ENCODE measurements at places on chromosomes 12 and 14.

DNA sequence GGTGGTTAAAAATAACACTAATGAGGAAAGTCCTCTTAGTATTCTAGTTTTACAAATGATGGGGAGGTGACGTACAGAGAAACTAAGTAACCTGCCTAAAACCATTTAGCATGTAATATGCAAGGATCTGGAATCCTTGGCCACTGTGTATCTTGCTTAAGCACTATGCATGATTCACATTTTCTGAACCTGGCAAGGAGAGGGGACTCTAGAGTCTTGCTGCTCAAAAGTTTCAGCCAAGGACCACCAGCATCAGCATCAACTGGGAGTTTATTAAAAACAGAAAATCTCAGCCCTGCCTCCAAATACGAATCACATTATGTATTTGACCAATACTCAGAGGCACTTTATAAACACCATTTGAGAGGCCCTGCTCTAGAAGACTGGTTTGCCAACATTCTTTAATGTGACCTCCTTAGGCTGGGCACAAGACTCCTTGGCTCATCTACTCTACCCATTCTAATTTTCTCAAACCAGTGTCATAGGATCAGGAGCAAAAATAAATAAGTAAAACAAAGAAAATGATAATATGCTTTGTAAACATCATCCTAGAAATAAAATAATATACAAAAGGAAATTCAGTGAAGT, 52.9 kb downstream of the ABCC9 start:
- DNase-seq, result no peak

- DNase-seq, result no peak
Measured at GRCh38 chr14:40911141-40911540, 695.5 kb upstream of the LRFN5 start.

DNA sequence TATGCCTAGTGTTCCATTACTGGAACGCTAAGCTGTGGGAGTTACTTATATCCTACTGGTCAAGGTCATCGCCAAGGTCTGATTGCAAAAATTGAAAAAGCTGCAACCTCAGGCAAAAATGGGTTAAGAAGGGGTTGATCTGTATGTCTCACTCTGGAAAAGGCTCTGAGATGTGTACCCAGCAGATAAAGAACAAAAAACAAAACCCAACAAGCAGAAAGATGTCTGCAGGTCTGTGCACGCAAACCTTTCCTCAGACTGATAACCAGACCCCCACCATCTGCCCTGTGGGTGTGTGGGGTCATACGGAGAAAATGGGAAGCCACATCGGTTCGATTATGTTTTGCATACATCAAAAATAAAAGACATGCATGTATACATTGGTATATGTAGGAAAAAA, 56.4 kb downstream of the TESC start:
- no peak for DNase-seq

DNA sequence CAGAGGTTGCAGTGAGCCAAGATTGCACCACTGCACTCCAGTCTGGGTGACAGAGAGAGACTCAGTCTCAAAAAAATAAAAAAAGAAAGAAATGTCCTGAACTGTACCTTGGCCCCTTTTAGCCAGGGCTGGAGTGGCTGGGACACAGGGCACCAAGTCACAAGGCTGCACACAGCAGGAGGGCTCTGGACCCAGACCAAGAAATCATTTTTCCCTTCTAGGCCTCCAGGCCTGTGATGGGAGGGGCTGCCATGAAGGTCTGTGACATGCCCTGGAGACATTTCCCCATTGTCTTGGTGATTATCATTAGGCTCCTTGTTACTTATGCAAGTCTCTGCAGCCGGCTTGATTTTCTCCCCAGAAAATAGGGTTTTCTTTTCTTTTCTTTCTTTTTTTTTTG, 5.1 kb upstream of the ACOT6 start:
- DNase-seq, result no peak

GRCh38 chr12:6958609-6959057, 7.5 kb downstream of the PTPN6 start:
- DNase-seq, result no peak

DNA sequence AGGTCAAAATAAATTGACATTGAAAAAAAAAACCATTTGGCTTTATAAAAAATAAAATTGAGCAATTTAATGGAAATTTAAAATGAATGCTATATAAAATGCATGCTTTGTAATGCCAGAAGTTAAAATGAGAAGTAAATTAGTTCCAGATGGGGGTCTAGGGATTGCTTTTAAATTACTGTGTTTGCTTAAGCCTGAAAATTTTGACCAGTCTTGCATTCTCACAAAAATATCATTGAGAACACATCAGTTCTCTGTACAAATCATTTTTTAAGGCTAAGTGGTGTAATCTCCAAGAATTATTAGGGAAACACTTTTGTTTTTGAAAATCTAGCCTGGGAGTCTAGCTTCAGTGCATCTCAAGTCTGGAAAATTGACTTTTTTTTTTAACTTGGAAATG, 90.7 kb downstream of the RERG start:
- DNase-seq, result no peak

DNA sequence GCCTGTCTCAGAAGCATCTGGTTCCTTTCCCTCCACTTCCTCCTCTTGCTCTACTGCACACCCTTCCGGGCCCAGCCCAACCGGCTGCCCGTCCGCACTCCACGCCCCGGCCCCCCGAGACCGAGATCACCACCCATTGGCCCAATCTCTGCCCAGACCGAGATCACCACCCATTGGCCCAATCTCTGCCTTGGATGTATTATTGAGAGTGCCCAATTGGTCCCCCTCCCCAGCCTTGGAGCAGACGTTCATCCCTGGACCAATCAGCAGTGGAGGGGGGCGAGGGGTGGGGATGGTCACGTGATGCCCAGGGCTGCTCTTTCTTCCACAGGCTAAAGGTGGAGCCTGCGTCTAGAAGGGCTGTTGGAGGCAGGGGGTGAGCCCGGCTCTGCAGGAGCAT, 75.6 kb upstream of the TMEM132C start:
- no peak for DNase-seq

GRCh38 chr12:74641694-74642093, 104.1 kb downstream of the ATXN7L3B start:
- DNase-seq, result no peak

DNA sequence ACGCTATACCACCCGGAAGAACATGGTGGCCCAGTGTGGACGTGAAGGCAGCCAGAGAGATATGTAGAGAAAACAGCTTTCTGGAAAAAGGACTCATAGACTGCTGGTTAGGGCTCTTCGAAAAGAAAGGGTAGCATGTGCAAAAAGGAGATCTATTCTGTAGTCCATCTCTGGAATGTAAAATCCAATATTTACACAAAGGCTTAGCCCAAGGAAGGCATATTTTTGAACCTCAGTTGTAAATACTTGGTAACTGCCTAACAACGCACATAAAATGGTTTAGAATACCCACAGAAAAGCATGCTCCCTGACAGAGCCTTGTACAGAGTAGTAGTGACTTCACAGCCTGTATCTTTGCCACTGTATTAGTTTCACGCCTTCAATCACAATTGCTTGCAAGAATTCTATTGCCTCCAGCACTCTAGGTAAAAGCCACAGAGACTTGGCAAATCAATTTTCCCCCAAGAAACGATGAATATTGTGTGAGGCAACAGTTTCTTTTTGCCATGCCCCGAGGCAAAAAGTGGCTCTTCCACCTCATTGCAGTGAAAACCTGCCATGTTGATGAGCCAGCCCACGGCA, 59.2 kb downstream of the TRIM9 start:
- DNase-seq, result peak; percentile 20

DNA sequence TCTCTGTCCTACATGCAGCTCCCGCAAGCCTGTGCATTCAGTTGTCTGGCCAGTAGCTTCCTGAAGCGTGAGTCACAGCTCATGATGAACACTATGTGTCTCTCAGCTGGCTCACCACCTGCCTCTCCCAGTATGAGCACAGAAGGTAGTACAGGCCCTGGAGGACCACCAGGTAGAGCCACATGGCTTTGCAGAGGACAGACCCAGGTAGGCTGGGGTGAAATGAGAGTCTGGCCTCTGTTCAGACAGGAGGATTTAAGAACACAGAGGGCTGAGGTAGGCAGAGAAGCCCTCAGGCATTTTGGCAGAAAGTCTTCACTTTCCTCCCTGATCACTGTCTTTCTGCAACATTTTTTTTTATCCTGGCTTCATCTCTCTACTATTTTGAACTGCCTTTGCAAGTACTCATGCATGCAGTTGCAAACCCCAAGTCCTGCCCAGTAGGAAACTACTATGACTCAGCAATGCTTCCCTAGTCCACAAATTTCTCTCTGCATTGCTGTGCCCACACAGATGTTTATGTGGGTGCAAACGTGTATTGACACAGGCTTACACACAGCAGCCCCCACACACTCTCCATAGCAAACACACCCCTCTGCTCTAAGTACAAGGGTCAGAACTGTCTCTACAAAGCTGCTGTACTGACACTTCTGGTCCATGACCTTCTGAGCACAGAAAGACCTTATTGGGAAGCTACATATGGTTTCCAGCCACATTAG, 7.2 kb upstream of the SDR9C7 start:
- DNase-seq, result peak; percentile 51

- DNase-seq, result no peak
Measured at GRCh38 chr14:52073251-52073650, 4.4 kb upstream of the NID2 start.
